NCI-H1092 treated with DMSO at 0.1 percent for 48 hours (cell line): ENCODE measurements at places on chromosomes 2 and 18.

- no peak for DNase-seq
These were observed 76.0 kb downstream of the KLHL29 start for GRCh38 chr2:23460993-23461392.

DNA sequence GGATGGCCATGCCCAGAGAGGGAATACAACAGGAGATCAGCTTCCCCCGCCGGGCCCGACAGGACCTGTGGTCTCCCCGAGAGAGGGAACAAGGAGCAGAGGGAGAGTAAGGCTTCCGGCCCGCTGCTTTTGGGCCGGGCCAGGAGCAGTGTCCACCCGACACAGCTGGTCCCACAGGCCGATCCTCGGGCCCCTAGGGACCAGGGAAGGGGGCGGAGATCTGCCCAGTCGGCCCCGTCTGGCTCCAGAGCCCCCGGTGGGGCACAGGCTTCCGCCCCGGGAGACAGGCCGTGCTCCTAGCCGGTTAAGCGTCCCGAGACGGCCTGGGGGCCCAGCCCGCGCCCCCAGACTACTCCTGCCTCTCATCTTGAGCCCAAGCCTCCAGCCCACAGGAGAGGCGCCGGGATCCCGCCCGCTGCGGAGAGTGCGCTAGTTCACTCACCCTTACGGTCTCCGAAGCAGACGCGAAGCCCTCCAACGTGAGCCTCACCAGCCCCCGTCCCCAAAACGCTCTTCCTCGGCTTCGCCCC lies at the start of gene MCFD2:
TSS of gene MCFD2 (minus strand) at position 526 of the 530 bp plus-strand sequence. CDS start 6,635 bp downstream, outside the sequence.
- no peak for DNase-seq

DNA sequence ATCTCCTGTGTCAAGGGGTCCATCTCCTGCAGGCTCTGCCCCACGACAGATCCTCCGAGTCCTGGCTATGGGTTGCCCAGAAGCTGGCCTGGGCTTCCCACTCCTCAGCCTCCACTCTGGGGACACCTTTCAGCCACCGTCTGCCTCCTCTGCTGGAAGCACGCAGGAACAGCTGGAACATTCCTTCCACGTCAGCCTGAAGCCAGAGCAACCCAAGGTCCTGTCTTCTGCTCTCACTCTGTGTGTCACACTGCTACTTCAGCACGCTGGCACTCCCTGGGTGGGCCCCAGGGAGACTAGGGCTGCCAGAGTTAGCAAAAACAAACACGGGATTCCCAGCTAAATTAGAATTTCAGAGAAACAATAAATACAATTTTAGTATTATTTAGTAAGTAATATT lies 148.8 kb downstream of the HRH4 start:
- no peak for DNase-seq

GRCh38 chr2:70608373-70608772 lies 54.7 kb upstream of the TGFA start:
- no peak for DNase-seq

DNA sequence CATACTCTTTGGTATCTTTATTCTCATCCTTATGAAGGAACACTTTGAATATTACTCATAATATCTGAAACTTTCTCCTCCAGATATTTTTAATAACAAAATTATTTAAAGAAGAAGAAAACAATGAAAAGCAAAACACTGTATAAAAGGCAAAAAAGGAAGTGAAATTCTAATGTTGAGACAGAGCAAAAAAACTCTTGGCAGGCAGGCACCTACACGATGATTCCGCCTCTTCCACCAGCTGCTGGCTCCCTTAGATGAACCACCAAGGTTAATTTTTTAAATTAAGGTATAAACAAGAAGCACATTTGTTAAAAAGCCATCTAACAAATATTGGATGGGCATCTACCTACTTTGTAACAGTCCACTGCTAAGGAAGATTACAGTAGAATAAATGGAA lies 434.7 kb downstream of the EPHA4 start:
- no peak for DNase-seq

DNA sequence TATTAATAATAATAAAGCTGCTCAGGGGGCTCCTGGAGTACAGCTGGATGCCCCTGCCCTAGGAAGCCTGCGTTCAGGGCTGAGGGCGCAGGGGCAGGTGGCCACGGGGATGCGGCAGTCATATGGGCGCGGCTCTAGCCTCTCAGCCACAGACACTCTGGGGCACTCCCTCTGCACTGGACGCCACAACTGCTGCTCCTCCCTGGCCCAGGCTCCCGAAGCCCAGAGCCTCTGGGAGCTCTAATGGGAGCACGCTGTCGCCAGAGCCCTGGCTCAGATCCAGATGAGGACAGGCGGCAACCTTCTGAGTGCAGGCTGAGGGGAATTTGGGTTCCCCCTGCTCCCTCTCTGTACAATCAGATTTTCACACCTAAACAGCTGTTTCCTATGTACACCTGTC lies 93.6 kb downstream of the MTCL1 start:
- DNase-seq, result no peak

DNA sequence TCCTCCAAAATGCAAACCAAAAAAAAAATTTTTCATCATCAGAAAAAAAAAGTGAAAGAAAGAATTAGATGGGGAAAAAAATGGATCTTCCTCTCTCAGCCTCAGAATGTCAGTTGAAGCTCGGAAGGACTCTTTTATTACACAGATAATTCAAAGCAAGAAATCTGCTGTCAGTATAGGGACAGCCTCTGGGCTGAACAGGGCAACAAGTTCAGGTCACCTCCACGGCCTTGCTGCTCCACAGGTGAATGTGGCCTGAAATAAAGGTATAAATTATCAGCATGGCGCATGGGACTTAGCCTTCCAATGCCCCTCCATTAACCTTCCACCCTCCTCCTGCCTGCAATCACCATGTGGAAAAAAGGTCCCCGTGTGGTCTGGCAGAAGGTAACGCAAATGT lies 316.8 kb upstream of the POU3F3 start:
- no peak for DNase-seq

GRCh38 chr2:29016504-29016903 lies 35.4 kb downstream of the TOGARAM2 start:
- DNase-seq, result no peak

DNA sequence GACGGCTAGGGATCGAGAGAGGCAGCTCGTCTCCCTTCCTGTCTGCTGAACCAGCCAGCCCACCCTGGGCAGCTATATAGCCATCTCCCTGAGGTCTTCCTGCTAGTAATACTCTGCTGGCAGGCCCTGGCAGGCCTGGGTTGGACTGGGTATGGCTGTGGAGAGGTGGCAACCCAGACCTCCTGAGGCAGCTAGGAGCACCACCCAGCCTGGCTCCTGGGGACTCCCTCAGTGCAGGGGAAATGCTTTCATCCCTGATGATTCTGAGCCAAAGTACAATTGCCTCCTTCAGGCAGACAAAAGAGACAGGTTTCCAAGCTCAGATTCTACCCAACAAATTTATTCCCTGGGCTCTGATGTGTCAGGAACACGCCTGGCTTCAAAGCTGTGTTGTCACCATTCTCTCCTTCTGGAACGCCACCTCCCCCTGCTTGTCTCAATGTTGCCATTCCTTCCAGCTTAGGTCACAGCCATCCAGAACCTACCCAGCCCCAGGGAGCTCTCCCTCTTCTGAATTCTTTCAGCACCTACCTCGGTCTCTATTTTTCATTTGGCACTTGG lies 4.7 kb upstream of the DNAJB2 start:
- no peak for DNase-seq

DNA sequence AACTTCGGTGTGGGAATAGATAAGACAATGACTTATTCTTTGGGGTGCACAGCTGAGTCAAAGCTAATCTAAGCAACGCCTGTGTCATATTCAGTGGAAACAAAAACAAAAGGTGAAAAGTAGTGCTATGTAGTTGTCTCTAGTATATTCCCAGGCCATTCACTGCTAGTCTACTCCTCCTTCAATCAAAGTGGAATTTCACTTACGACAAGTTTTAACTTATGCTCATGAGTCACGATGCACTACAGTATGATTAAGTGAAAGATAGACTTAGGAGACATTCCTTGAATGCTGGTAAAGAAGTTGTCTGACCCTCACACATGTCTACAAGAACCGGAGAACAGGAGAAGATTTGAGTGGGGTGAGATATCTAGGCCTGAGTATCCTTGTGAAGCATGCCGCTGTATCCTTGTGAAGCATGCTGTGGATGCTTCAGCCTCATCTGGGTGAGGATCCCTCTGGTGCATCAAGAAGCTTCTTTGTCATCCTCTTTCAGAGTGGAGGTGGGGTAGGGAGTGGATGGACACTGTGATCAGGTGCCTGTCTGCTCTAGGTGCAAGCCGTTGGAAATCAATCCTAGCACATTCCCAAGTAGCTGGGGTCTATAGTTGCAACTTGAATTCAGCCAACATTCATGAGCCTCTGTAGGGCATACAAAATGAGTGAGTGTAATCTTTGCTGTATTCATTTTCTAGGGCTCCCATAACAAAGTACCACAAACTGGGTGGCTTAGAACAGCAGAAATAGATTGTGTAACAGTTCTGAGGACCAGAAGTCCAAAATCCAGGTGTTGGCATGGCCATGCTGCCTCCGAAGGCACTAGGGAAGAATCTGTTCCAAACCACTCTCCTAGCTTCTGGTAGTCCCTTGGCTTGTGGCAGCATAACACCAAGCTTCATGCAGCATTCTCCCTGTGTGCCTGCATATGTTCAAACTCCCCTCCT lies 173.5 kb upstream of the FN1 start:
- DNase-seq, result no peak

GRCh38 chr2:171405546-171405945 lies 28.2 kb downstream of the METTL8 start:
- no peak for DNase-seq

DNA sequence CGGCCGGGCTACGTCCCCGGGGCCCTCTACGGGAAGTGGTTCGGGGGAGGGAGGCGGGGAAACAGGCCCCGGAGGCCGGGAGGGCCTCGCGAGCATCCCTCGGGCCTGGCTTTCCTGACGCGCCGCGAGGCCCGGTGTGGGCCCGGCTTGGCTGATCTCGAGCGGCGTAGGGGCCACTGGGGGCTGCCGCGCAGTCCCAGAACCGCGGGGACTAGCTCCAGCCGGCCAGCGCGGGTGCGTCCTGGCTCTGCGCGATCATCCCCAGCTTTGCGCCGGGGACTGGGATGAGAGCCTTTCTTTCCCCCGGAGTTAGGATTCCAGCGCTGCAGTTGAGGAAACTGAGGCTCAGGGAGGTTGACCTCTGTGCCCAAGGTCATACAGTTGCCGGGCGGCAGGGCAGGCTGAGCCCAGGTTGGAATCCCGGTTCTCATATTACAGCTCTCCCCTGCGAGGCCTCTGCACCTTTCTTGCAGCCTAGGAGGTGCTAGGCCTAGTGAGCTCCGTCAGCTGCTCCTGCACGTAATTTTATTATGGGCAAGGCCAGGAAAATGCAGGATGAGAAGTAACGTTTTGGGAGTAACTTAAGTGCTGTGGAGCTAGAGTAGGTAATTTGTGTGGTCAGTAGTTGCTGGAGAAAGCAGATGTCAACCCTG lies 501 bp downstream of the LPIN1 start:
- peak; percentile 43 for DNase-seq

DNA sequence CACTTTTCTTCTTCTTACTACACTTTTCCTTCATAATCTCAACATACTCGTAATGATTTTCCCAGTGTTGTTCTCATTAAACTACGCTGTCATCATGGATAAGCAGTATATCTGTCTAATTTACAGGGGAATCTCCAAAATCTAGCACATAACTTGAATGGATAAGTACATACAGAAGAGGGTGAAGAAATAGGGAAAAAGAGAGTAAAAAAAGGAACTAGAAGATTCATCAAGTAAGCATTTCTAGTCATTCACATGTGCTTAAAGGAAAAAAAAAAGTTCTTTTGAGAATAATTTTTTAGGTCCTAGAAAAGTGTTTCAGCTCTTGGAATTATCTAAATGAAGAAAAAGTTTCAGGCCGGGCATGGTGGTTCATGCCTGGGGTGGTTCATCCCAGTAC lies 51.6 kb downstream of the SRBD1 start:
- no peak for DNase-seq

DNA sequence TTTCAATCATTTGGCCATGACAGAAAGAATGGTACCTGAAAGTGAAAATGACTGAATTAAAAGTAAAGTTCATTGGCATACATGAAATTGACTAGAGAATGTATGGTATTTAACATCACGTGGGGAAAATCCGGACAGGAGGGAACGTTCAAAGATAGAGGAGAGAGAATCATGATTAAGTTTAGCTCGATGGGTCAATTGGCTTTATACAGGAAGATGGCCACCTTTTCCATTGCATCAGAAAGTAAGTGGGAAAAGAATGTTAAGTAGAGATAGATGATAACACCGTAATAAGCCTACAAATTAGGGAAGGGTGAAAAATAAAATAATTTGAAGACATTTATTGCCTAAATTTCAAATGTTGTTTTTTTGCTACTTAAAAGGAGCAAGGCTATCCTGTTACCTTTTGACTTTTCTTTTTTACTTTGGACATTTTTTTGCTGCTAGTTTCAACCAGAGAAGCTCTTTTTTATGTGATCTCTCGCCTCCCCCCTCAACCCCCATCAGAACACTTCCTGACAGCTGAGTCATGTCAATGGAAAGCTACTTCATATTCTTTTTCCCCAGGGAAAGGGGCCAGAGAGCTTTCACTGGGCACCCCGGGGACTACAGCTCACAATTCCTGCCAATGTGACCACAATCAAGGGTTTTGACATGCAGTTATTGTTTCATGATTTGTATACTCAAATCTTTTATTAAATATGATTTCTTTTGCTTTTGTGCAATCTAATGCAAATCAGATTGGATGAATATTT lies 767 bp upstream of the CCDC102B start:
- DNase-seq, result peak; percentile 90

GRCh38 chr2:101223814-101224231 lies 28.9 kb upstream of the CNOT11 start:
- DNase-seq, result no peak

DNA sequence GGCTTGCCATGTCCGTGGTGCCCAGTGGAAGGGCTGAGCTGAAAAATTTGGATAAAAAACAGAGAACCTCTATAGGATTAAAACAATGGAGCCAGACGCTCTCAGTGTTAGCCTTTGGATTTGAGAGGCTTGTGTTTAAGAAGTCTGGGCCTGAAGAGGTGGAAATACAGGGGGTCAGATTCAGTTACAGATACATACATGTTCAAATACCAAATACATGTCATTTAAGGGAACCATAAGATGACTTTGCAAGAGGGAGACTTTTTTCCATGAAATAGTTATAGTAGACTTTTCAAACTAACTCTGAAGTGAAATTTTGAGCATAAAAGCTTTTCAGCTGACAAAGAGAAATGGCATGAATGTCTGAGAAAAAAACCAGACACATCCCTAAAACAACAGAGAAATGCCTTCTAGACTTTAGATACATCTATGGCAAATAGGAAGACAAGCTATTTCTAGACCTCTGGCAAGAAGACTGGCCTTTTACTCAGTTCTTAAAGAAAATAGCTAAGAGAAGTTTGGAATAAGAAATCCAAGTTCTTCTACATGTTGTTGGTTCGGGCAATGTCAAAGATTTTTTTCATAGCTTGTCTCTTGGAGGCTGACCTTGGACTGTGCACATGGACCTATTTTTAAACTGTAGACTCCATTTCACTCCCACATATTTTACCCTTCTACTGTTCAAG lies 112.9 kb downstream of the LTBP1 start:
- DNase-seq, result no peak

GRCh38 chr2:241798081-241798630 lies 10.8 kb upstream of the NEU4 start:
- DNase-seq, result no peak
